ENCODE measurements at places on chromosomes 11 and 22.
A peak's percentile ranks its signal among the peaks of the same experiment; 100 is the strongest.

DNA sequence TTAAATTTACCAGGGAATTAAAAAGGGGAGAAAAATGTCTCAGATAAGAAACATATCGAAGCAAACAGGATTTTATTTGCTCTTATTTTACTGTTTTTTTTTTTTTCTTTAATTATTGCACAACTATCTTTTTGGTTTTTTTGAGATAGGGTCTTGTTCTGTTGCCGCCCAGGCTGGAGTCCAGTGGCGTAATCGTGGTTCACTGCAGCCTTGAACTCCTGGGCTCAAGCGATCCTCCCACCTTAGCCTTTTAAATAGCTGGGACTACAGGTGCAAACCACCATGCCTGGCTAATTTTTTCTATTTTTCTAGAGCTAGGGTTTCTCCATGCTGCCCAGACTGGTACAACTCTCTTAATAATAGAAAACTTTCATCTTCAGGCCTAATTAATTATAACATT is 32.5 kb downstream of the DRG1 start:
- no peak for DNase-seq

GRCh38 chr11:23620617-23621016 is 760.3 kb upstream of the CCDC179 start:
- no peak for DNase-seq

DNA sequence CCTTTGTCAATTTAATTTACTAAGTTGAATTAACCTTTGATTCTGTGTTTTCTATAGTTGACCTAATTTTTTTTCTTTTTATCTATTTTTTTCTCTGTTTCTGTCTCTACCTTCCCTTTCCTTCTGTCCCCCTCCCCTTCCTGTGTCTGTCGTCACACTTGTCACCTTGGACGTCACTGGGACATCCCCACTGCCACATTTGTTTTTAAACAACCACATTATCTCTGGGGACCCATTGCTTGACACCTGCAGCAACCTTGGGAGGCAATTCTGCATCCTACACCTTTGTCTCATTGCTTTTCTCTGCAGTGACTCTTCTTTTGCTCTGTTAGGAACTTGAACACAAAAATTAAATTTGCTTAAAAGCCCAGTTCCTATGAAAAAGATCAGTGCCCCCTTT is 51.8 kb upstream of the TTC12 start:
- no peak for DNase-seq

DNA sequence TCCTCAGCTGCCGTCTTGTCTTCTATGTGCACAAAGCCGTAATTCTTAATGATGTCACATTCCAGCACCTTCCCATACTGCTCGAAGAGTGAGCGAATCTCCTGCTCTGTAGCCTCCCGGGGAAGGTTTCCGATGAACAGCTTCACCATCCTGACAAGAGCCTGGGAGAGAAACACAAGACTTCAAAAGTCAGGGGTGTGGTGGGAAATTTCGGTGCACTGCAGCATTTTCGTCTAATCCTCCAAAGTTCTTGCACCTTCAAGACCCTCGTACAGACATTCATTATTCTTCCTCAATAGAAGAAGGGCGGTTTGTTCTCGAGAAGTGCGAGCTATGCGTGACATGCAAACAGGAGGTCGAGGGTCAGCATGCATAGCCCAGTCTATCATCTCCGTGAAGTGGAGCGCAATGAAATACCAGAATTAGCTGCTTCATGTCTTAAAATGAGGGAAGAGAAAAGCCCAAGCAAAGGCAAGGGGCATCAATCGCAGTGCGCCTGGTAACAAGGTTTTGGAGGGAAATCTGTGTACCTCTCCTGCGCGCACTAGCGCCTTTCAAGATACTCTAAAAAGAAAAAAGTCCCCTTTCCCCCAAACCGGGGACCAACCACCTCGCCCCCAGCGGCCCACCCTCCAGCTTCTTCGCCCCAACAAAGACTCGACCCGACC is 622 bp downstream of the RBM4B start:
- no peak for DNase-seq

GRCh38 chr11:4610258-4610935 is 2.4 kb upstream of the TRIM68 start:
- no peak for DNase-seq

- DNase-seq: peak; percentile 13
These were observed 13.3 kb upstream of the MB start for GRCh38 chr22:35630387-35630793.

- DNase-seq: no peak
These were observed 14.6 kb downstream of the MS4A18 start for GRCh38 chr11:60739114-60739513.

DNA sequence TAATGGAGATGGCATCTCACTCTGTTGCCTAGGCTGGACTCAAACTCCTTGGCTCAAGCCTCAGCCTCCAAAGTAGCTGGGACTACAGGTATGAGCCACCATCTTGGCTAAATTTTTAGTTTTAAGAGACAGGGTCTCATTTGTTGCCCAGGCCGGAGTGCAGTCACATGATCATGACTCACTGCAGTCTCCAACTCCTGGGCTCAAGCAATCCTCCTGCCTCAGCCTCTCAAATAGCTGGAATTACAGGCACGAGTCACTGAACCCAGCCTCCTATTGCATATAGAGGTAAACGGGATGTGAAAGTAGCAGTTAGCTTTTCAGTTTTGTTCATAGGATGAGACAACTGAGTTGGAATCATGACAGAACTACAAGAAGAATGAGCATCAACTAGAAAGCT is 9.5 kb upstream of the NAALAD2 start:
- DNase-seq: no peak

DNA sequence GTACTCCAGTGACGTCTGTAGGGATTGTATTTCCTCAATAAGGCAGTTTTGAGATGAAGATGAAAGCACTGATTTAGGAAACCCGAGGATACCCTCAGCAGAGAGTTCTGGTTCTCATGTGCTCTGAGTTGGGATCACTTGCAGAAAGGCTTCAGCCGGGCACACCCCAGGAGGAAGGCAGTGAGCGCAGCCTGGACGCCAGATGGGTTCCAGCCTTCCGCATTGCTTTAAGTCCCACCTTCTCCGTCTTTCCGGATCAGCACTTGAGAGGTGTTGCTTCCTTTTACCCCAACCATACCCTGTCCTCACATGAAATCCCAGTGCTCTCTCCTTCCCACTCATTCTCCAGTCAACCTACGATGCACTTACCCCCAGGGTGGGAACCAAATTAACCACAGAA is 239.5 kb upstream of the CADM1 start:
- DNase-seq: peak; percentile 27

DNA sequence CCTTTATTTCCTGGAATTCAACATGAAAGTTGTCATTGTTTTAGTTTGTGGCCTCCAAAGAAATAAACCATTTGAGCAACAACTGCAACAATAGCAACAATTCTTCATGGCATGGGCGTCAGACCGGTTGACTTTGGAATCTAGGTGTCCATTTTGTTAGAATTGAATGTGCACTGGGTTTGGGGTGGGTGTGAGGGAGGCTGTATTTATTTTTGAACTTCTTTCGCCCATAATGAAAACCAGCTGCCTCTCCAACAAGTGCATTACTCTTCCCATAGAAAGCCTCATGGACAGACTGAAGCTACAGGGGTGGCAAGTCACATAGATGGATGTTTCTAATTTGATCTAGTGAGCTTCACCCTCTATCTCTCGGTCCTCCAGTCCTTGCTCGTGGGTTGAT is 85.4 kb downstream of the ADAMTS15 start:
- DNase-seq: no peak

GRCh38 chr22:49657275-49657973 is 170.2 kb downstream of the BRD1 start:
- DNase-seq: peak; percentile 92

GRCh38 chr11:74506823-74507222 is 13.3 kb upstream of the LIPT2 start:
- no peak for DNase-seq

DNA sequence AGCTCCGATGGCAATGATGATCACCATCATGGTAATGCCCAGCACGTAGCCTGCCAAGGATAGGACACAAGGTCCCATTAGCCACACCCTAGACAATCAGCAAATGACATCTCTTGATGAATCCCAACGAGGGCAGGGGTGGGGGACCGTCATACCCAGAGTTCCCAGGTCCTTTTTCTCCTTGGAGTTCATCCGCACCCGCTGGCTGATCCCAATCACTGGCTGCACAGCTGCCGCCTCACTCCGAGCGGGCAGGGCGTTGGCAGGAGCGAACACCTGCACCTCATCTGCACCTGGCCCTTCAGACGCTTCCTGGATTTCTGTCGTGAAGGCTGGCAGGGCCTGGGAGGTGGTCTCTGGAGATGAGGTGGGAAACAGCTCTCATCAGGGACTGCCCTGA is 2.9 kb downstream of the PIK3IP1 start:
- DNase-seq: no peak

- DNase-seq: no peak
These were observed 32.7 kb downstream of the FAM83F start for GRCh38 chr22:40027191-40028097.

GRCh38 chr11:114322934-114323333 is 26.7 kb downstream of the NNMT start:
- peak; percentile 54 for DNase-seq

- peak; percentile 90 for DNase-seq
These were observed 27.1 kb downstream of the ARAP1 start for GRCh38 chr11:72724851-72725723.

DNA sequence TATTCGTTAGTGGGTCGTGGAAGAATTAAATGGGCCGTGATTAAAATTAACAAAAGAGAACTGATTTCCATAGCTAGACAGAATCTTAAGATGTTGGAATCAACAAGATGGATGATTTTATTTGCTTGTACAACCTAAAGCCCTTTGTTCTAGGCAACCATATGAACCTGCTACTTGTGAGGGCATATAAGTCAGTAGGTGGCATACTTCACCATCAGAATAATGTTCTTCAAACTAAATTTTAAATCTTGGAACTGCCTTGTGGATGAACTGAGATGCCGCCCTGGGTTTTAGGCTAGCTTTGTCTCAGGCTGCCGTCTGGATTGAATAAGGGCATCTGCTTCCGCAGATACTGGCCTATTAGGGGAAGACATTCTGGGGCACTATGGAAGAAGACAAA is 40.9 kb downstream of the CSRP3 start:
- DNase-seq: no peak

DNA sequence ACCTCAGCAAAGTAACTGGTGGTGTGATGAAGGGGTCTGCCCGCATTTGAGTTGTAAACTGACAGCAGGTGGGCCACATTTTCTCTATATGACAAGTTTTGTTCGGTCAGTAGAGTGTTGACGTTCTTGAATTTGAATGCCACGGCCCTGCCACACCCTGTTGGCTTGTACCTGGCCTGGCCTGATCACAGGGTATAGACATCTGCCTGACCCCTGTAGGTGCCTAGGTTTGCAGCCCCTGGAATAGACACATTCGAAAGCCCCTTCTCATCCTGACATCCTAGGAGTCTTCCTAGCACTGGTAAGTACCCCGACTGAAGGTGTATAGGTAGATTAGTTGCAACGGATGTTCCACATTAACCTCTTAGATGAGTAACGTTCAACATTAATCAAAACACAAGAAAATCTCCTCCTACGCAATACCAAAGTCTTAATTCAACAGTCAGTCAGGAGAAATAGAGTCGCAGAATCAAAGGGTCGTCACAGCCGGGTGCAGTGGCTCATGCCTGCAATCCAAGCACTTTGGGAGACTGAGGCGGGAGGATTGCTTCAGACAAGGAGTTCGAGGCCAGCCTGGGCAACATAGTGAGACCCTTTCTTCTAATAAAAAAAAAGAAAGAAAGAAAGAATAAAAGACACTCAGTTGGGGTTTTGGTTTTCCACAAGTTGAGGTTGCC is 43.6 kb upstream of the CD5 start:
- DNase-seq: no peak

DNA sequence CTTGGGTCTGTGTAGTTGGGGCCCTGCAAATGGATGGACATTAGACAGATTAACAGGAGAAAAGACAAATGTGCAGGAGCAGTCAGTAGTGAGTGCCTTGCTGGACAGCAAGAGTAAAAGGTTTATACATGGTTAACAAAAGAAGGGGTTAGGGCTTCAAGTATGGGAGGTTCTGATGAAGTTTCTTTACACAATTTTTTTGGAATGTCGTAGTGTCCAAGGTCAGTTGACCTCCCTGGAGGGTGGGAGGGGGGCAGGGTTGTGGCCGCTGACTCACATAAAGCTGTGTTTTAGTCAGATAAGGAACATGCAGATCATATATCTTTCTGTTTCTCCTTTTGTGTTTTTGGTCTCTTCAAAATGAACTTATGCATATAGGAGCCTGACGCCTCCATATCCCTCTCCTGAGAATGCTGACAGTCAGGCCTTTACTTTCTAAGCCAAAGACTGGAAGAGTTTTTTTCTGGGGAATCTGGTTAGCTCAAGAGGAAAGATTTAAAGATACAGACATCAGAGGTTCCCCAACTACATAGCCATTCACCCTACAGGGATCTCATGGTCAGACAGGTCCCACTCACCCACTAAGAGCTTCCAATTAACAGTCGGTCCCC is 134.3 kb downstream of the NECTIN1 start:
- no peak for DNase-seq

- no peak for DNase-seq
These were observed 223.7 kb upstream of the TBCEL start for GRCh38 chr11:120800206-120800605.

DNA sequence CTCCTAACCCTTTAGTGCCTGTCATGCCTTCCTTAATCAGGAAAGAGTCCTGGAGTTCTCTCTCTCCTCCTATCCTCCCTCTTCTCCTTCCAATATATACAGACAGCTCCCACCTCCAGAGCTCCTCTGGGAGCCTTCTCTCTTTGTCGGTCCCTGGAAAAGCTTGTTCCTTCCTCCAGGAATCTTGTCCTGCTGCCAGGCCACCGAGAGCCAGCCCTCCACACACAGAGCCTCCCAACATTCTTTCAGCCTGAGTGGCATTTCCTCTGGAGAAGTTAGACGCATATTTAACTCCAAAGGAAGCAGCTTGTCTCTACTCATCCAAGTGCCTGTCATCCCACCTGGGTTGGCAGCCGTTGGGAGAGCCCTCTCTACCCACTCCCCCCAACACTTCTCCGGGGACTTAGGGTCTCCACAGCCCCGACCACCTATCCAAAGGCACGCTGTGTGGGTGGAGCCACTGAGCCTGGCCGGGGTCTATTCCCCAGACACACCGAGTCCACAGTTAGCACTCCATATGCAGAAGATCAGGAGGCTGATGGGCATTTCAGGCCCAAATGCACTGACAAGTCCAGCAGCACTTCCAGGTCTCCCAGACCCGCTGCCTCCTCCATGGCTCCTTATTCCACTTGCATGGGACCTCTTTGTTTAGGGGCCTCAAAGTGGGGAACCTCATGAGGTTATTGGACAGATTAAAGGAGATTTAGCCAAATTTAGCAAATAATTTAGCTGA is 31.1 kb downstream of the DKK3 start:
- no peak for DNase-seq

DNA sequence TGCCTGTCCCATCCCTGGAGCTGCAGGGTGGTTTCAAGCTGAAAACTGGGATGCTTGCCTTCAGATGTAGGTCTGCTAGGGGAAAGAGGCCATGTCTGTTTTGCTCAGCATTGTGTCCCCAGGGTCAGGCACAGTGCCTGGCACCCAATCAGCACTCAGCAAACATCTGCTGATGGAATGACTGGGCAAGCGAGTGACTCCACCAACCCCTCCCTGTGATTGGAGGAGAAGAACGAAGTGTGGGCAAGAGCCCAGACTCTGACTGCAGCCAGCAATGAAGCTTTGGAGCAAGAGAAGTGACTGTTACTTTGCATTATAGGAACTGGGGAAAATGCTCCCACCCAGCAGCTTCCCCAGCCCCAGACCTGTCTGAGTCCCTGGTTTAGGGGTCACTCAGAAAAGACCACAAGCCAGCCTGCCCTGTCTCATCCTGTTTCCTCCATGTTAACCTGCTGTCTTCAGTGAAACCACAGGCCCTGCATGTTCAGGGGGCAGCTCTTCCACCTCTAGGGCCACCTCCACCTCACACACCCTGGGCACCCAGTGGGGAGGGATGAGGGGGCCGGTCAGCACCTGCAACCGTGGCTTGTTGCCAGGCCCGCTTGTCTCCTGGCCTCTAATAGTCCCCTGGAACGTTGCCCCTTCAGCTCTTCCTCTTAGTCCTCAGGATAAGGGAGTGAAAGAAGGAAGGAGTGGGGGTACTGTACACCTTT is 147.4 kb downstream of the TRIM29 start:
- no peak for DNase-seq

Measured in NCI-H82 (cell line).